SJSA1 (cell line): ENCODE measurements at places on chromosomes 13 and 19. TPM values are rescaled to one million over a fixed set of nuclear protein-coding genes. Genes with fewer than 3 reads are reported as not detected.

GRCh38 chr13:46507981-46508380 lies 45.0 kb upstream of the LRCH1 start:
- no peaks in the 10 kb centered on the region for H3K27me3 ChIP-seq
- no peak overlapping the region for H3K4me3 ChIP-seq
- no peaks in the 10 kb centered on the region for H3K36me3 ChIP-seq
- DNase-seq: no peak
- H3K27ac ChIP-seq: no peak overlapping the region

DNA sequence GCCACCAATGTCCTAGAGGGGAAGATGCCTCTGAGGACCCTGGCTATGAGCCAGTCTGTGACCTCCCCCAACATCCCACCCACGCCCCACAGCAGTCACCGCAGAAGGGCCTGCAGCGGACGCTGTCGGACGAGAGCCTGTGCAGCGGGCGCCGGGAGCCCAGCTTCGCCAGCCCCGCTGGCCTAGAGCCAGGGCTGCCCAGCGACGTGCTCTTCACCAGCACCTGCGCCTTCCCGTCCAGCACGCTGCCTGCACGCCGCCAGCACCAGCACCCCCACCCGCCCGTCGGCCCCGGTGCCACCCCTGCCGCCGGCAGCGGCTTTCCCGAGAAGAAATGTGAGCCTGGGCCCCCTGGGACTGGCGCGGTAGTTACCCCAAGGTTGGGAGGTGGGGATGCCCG lies 30.6 kb downstream of the DPF1 start:
- no peaks in the 10 kb centered on the region for H3K27me3 ChIP-seq
- no peaks in the 10 kb centered on the region for H3K4me1 ChIP-seq
- H3K27ac ChIP-seq: no peak overlapping the region
- H3K36me3 ChIP-seq: peaks cover 7% of the 10 kb centered on the region; the same call in 1 of the 2 replicates

- H3K27me3 ChIP-seq: no peaks in the 10 kb centered on the region
- no peaks in the 10 kb centered on the region for H3K36me3 ChIP-seq
- no peaks in the 10 kb centered on the region for H3K4me1 ChIP-seq
- DNase-seq: no peak
- H3K4me3 ChIP-seq: no peak overlapping the region
These were observed 816.6 kb downstream of the UQCRFS1 start for GRCh38 chr19:28396287-28396831.

Gene FARP1
- 25.6 and 31.3 TPM in 2 replicates for total RNA-seq

GRCh38 chr19:23527797-23528196 lies 132.5 kb upstream of the ZNF91 start:
- H3K4me3 ChIP-seq: no peak overlapping the region
- no peaks in the 10 kb centered on the region for H3K36me3 ChIP-seq
- no peaks in the 10 kb centered on the region for H3K27me3 ChIP-seq

- no peak overlapping the region for H3K4me3 ChIP-seq
- DNase-seq: peak; percentile 87
- H3K27me3 ChIP-seq: no peaks in the 10 kb centered on the region
These were observed 3.1 kb upstream of the BCL3 start for GRCh38 chr19:44745341-44745831.

DNA sequence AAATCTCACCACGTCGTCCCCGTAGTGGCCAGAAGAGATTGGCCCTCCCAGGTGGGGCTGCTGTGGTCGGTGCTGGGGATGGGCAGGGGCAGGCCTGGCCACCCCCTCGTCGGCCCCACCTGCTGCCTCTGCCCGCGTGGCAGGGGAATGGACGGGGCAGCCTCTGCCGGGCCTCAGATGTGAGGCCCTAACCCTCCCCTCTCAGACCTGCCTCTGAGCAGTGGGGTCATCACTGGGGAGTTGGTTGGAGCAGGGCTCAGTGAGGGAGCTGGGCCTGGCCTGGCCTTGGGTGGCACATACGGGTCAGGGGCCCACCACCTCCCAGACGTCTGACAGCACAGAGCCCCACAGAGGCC lies 41.5 kb downstream of the MCF2L start:
- H3K4me1 ChIP-seq: no peaks in the 10 kb centered on the region
- H3K27ac ChIP-seq: no peak overlapping the region
- DNase-seq: no peak
- H3K27me3 ChIP-seq: peaks cover 2% of the 10 kb centered on the region; the same call in 1 of the 2 replicates
- no peak overlapping the region for H3K4me3 ChIP-seq

GRCh38 chr19:50779504-50780457 lies 9.5 kb downstream of the GPR32 start:
- peaks cover 6% of the 10 kb centered on the region for H3K4me1 ChIP-seq
- H3K36me3 ChIP-seq: no peaks in the 10 kb centered on the region
- peaks cover 63% of the 10 kb centered on the region for H3K27me3 ChIP-seq
- no peak overlapping the region for H3K27ac ChIP-seq

DNA sequence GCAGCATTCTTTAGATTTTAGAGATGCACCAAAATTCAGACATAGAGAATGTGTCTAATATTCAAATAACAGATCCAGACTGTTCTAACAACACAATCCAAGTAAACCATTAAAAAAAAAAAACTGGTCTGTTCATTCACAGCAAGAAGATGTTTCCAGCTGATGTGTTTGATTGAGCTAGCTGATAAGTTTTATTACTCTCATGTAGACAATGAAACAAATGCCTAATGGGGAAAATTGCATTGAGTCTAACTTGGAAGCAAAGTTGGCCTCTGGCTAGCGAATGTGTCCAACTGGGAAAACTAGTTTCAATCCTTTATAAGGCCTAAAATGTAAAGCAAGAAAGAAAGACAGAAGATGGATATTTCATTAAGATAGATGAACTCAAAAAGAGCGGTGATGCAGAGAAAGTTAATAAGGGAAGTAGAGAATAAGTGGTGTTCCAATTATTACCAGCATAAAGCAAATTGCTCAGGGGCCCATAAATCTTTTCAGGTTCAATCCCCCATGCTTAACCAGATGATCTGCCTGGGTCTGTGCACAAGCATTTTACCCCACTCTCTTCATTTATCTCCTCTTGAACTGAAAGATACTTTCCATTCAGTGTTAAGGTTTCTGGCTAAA lies 54.2 kb downstream of the PCDH9 start:
- no peak overlapping the region for H3K4me3 ChIP-seq
- no peak for DNase-seq
- no peaks in the 10 kb centered on the region for H3K36me3 ChIP-seq
- H3K27me3 ChIP-seq: no peaks in the 10 kb centered on the region

- no peaks in the 10 kb centered on the region for H3K27me3 ChIP-seq
- H3K4me3 ChIP-seq: no peak overlapping the region
- DNase-seq: no peak
- no peak overlapping the region for H3K27ac ChIP-seq
- H3K4me1 ChIP-seq: no peaks in the 10 kb centered on the region
- H3K36me3 ChIP-seq: no peaks in the 10 kb centered on the region
These were observed 1115.5 kb upstream of the SLC10A2 start for GRCh38 chr13:104181526-104182231.

DNA sequence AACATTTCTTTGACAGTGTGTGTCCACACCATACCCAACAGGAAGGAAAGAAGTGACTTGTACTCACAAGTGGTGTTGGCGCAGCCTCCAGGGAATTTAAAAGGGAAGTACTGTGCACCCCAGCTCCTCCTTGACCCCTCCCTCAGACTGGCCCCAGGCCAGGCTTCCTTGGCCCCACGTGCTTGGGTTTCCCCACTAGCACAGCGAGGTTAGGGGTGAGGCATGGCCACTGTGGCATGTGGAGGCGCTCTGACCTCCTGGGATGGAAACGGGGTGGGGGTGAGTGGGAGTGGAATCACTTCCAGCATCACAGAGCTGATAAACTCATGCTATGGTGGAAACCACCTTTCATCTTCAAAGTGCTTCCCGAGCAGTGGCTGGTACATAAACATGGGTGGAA lies 168.6 kb downstream of the ZNF536 start:
- H3K4me1 ChIP-seq: no peaks in the 10 kb centered on the region
- no peak overlapping the region for H3K27ac ChIP-seq
- no peak for DNase-seq
- H3K36me3 ChIP-seq: no peaks in the 10 kb centered on the region

Gene CLDN10
- total RNA-seq: not detected in 2 replicates

Gene PSENEN
- total RNA-seq: 16.6 and 28.7 TPM in 2 replicates

GRCh38 chr13:97849305-97849704 lies 104.2 kb upstream of the IPO5 start:
- H3K4me3 ChIP-seq: no peak overlapping the region
- no peak for DNase-seq
- H3K27me3 ChIP-seq: no peaks in the 10 kb centered on the region
- H3K27ac ChIP-seq: no peak overlapping the region
- peaks cover 12% of the 10 kb centered on the region for H3K4me1 ChIP-seq

Gene ZNF761
- 9.7 and 11.3 TPM in 2 replicates for total RNA-seq

Gene INSL3
- not detected in 2 replicates for total RNA-seq
